ENCODE measurements at places on chromosomes 3 and 15. TPM values are rescaled to one million over a fixed set of nuclear protein-coding genes. Genes with fewer than 3 reads are reported as not detected.

The PLXNB1 gene
- 365 TPM for total RNA-seq

The NRG4 gene
- not detected for total RNA-seq

The IL16 gene
- total RNA-seq = 80.2 TPM

The GNAT1 gene
- total RNA-seq = not detected

The IQCF5 gene
- total RNA-seq = not detected

The LRRC3B gene
- total RNA-seq = not detected

The SH2D7 gene
- not detected for total RNA-seq

The RBP2 gene
- not detected for total RNA-seq

The AKAP13 gene
- 359 TPM for total RNA-seq

The CD96 gene
- 3.3 TPM for total RNA-seq

The TRIM42 gene
- total RNA-seq = not detected

The CPLX3 gene
- not detected for total RNA-seq

Measured in tibial nerve (tissue), 4 donors.